Activated CD4-positive, alpha-beta T cell treated with anti-CD3 and anti-CD28 coated beads, Interleukin-2, amount 50 U/mL, for 16 hours (primary cell): ENCODE measurements at places on chromosomes 16 and 17.
A peak's percentile ranks its signal among the peaks of the same experiment; 100 is the strongest.

- DNase-seq: no peak
Observed at GRCh38 chr17:8005967-8006730, 3.7 kb downstream of the GUCY2D start.

- no peak for DNase-seq
Observed at GRCh38 chr16:72942021-72942420, 105.9 kb downstream of the ZFHX3 start.

- no peak for DNase-seq
Observed at GRCh38 chr16:66916518-66916917, 2.2 kb downstream of the CDH16 start.

DNA sequence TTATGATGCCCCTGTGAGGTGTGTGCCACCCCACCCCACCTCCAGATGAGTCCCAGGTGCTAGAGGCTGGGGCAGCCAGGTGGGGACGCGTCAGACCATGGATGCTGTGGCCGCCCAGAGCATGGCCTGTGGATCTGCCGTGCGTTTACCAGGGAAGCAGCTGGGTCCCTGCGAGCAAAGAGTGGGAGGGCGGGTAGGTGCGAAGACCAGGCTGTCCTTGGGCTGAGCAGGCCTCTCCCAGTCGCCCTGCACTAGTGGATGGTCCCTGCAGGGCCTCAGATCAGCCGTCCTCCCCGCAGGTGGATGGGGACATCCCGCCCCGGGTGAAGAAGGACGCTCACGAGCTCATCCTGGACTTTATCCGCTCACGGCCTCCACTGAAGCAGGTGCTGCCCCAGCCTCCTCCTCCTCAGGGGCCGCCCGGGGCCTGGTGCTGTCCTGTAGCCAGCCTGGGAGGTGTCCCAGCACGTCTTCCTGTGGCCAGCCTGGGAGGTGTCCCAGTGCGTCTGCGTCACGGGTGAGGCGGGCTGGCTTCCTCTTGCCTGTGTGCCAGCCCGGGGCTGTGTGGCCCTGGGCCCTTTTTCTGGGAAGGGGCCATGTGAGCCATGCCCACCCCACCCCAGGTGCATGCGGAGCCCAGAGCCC lies 18.0 kb upstream of the TCF25 start:
- DNase-seq: no peak

DNA sequence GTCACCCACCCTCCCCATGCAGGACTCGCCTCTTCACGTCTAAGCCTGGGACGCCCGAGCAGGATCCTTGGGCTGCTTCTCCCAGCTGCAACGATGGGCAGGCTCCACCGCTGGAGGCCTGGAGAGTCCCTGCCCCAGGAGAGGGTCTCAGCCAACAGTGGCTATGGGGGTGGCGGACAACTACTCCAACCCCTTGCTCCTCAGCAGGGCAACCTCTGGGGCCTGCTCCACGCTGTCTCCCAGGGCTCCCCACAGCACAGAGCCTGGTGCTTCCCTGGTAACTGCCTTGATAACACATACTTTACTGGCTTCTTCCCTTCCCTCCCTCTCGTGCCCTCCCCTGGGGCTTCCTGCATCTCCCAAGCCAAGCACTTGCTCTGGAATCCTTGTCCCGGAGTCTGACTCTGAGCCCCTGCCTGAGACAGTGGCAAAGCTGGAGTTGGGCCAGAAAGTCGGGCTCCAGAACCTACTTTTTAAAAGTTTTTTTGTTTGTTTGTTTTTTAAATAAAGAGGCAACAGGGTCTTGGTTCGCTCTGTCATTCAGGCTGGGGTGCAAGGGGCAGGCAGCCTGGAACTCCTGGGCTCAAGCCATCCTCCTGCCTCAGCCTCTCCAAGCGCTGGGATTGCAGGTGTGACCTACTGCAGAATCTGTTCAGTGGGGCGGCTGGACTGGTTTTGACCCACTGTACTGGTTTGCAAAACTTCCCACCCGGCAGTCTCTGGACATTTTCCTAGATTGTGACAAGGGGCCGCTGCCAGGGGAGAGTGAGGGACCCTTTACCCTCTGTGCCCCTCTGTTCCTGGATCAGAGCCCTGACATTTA lies 99.4 kb downstream of the TNFRSF13B start:
- no peak for DNase-seq

GRCh38 chr17:68169840-68170239 lies 78.0 kb upstream of the AMZ2 start:
- DNase-seq: no peak

- DNase-seq: peak; percentile 51
Observed at GRCh38 chr17:50863221-50863843, 2.8 kb downstream of the TOB1 start.

DNA sequence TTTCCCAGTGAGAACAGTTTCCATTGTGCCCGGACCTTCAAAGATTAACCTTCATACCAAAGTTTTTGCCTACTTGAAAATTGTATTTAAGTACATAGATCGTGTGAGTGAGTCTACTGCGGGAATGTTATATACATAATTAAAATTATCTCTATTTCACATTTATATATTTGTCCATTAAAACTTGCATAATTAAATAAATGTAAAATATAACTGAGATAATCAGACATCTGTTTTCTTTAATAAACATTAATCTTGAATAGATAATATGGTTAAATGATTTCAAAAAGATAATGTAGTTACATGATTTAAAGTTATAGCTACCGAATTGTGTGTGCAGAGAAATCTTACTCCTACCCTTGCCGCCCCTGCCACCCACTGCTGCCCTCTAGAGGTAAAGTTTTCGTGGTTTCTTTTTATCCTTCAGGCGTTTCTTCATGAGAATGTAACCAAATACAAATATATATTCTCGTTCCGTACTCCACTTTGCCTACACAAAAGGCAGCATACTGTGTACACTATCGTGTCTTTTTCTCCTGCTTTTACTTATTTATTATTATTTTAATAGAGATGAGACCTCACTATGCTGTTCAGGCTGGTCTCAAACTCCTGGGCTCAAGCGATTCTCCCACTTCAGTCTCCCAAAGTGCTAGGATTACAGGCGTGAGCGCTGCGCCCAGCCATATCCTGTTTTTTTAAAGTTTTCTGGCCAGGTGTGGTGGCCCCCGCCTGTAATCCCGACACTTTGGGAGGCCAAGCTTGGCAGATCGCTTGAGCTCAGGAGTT lies 35.6 kb downstream of the RPA1 start:
- DNase-seq: peak; percentile 61

- no peak for DNase-seq
Observed at GRCh38 chr17:65703891-65704290, 142.4 kb upstream of the AXIN2 start.

DNA sequence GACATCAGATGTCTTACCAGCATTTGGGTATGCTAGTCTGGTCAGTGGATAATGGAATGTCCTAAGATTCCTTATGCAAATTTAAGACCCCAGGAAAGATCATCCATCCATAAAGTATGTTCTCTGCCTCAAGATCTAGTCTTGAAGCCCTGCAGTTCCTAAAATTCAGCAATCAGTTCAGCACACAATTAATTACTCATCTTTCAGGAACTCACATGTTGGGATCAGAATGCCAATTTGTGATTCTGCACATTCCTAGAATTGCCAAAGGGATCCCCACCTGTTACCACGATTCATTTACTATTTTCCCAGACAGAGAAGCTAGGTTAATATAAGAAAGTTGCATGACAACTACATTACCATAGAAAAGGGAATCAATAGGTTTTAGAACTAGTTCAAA lies 3.2 kb downstream of the OR2C1 start:
- no peak for DNase-seq

DNA sequence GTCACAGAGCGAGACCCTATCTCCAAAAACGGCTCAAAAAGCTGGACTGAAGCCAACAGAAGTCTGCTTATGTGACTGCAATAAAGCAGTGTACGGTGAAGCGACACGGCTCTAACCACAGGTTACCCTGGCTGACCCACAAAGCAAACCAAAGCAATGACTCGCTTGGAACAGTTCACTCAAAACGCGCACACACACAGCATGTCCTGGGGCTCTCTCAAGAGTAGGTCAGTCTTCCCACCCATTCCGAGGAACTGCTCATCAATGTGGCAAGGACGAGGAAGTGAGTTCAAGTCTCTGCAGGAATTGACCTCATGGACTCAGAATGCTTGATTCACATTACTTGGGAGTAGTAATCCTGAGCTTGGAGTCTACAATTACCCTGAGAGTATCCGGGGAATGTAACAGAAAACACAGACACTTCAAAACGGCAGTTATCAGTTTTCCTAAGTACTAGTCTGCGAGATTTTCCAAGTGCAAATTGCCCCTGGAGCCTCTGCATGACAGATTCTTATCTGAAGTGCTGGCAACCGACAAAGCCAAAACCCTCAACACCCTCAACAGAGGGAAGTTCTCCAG lies 25.4 kb downstream of the PELP1 start:
- peak; percentile 60 for DNase-seq

DNA sequence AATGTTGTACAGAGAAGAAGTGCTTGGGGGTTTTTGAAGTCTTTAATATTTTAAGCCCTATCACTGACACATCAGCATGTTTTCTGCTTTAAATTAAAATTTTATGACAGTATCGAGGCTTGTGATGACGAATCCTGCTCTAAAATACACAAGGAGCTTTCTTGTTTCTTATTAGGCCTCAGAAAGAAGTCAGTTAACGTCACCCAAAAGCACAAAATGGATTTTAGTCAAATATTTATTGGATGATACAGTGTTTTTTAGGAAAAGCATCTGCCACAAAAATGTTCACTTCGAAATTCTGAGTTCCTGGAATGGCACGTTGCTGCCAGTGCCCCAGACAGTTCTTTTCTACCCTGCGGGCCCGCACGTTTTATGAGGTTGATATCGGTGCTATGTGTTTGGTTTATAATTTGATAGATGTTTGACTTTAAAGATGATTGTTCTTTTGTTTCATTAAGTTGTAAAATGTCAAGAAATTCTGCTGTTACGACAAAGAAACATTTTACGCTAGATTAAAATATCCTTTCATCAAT lies 57.8 kb downstream of the HLF start:
- no peak for DNase-seq

- no peak for DNase-seq
Observed at GRCh38 chr16:4510747-4511426, 27.7 kb downstream of the CDIP1 start.

DNA sequence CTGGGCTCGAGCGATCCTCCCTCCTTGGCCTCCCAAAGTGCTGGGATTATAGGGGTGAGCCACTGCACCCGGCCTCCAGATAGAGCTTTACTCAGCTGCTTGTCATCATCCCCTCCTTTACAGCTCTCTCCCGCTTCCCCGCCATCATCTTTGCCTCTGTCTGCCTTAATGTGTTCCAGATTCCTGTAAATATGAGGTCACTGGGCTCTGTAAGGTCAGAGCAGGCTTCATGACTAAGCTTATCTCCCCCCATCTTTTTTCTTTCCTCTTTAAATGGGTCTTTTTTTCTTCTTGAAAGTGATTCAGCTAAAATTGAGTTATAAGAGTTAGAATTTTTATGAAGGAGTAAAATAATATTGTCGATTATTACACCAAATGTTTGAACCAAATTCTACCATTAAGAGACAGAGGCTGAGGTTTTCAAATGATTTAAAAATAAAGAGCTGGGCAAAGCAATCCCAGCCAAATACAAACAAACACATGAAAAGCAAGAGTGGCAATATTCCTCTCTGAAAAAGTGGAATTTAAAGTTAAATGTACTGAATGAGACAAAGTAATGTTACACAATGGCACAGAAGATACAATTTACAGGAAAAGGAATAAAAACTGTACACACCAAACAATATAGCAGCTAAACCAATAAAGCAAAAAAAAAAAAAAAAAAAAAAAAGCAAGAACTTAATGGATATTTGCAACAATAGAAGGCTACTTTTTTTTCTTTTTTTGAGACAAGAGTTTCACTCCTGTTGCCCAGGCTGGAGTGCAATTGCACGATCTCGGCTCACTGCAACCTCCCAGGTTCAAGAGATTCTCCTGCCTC lies 62.1 kb downstream of the CRISPLD2 start:
- no peak for DNase-seq

- no peak for DNase-seq
Observed at GRCh38 chr17:76545918-76546555, 6.2 kb downstream of the PRCD start.

DNA sequence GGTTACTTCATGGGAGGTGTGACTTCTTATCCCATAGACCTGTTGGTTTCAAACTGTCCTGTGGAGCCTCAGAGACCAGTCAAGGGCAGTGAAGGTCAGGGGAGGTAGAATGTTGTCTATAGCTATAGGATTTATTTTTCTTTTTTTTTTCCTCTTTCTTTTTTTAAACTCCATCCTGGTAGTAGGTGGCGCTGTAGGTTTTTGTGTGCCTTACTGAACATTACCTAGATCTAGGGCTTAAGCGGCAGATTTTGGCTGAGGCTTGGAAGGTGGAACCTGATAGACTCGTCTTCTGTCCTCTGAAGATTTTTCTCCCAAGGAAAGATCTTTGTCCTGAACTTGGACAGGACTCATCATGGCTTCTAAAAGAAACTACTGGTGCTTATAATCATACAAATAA lies 8.2 kb upstream of the LASP1NB start:
- no peak for DNase-seq

DNA sequence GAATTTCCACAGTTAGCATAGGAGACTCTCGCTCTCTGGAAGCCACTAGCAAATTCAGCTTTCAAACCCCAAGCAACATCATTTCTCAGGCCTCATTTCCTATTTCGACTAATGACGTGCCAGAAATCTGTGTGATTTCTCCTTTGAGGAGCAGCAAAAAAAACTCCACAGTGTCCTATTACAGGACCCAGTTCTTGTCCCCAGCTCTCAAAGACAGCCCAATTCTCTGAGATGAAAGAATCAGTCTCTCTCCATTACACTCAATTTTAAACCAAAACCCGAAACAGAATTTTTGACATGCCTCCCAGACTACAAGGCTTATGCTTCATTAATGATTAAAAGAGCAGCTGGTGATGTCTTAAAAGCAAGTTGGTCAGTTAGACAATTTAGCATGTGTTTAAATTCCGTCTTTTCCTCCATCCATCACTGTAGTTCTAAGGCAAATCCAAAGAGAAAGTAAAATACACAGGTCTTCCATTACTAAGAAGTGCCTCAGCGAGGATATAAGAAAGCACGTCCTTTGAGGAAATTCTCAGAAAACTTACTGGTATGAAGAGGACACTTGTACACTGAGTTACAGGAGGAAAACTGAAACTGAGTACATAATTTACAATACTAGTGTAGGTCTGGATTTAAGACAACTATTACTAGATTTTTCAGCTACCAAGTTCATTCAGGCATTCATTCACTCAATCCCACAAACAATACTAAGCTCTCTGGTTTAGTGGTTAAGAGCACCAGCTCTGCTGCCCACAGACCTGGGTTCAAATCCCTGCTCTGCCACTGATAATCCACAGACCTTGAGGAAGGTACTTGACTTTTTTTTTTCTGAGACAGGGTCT lies 12.5 kb downstream of the TOM1L2 start:
- peak; percentile 78 for DNase-seq

GRCh38 chr16:31085873-31086628 lies 2.7 kb downstream of the PRSS53 start:
- DNase-seq: no peak

DNA sequence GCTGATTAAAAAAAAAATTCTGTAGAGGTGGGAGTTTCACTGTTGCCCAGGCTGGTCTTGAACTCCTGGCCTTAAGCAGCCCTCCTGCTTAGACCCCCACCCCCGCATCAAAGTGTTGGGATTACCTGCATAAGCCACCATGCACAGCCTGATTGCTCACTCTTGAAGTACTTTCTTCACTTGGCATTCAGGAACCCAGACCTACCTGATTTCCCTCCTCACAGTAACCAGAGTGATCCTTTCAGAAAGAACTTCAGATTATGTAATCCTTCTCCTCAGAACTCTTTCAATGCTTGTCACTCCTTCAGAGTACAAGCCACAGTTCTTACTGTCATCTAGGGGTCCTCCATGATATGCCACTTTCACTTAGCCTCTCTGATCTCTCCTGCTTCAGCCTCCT lies 1.4 kb downstream of the EFCAB13 start:
- DNase-seq: no peak

GRCh38 chr16:29742683-29743275 lies 3.0 kb downstream of the C16orf54 start:
- no peak for DNase-seq

- DNase-seq: no peak
Observed at GRCh38 chr16:56196381-56196780, 5.1 kb downstream of the GNAO1 start.
